Activated naive CD4-positive, alpha-beta T cell treated with anti-CD3 and anti-CD28 coated beads, Interleukin-2, amount 50 U/mL, for 72 hours (primary cell): ENCODE measurements at places on chromosomes 5 and 9. TPM values are rescaled to one million over a fixed set of nuclear protein-coding genes. Genes with fewer than 3 reads are reported as not detected.
A peak's percentile ranks its signal among the peaks of the same experiment; 100 is the strongest.

- DNase-seq, result no peak
Observed at GRCh38 chr9:15113288-15113687, 193.7 kb downstream of the TTC39B start.

DNA sequence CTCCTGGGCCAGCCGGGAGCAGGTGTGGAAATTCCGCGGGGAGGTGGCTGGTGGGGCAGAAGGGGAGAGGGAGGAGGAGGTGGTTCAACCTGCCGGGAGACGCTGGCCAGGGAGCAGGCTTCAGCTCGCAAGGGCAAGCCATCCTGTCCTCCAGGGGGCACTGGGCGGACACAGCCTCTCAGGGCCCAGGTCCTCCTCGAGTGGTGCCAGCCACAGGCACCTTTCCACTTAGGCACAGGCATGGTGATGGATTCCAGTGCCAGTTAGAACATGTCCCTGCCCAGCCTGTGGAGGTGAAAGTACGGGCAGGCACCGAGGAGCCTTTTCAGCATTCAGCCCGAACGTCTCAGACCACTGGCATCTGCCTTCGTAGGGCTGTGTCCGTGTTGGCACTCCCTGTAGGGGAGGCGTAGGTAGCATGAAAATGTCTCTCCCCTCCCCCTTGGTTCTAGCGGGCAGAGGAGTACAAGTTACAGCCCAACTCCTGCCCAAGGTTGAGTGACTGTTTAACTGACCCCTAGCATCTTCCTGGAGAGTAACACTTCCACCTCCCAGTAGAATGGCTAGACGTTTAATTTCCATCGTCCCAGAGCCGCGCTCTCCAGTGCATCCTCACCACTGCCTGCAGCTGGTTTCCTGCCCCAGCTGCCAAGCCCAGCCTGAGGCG lies 48.9 kb downstream of the DAB2IP start:
- DNase-seq, result no peak

- no peak for DNase-seq
Observed at GRCh38 chr9:33416996-33417395, 14.6 kb upstream of the AQP7 start.

- DNase-seq, result no peak
Observed at GRCh38 chr9:133897675-133898074, 94.4 kb downstream of the VAV2 start.

DNA sequence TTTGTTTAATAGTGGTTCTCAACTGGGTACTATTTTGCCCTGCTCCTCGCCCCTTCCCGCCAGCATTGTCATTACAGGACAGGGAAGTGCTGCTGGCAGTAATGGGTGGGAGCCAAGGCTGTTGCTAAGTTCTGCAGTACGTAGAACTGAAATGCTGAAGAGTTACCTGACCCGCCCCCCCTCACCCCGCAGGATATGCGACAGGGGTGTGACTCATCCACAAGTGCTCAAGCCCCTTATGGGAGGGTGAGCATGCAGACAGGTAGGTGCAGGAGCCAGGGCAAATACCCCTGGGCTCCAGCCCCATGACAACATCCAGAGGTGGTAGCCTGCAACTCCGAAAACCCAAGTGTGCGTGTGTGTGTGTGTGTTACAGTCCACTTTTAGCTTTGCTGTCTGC lies 35.7 kb downstream of the LRRC70 start:
- DNase-seq, result no peak

GRCh38 chr5:71533615-71534014 lies 53.5 kb upstream of the MCCC2 start:
- no peak for DNase-seq

DNA sequence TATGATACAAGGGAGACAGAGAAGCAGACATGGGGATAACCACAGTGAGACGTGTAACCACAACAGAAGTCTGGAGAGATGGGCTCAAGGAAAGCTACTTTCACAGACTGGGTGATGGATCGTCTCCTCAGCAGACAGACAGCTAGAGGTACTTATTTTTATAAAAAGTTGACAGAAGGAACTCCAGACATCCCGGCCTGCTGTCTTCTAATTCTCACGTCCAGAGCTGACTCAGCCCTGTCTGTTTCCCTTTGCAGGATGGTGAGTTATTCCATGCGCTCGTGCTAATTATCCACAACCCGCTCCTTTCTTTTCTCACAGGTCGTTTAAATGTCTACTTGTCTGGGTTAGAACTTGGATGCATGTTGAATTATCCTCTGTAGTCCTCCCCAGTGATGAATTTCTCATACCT lies 304.5 kb downstream of the CWC27 start:
- DNase-seq, result no peak

- DNase-seq, result no peak
Observed at GRCh38 chr9:125674981-125675973, 31.7 kb downstream of the MAPKAP1 start.

DNA sequence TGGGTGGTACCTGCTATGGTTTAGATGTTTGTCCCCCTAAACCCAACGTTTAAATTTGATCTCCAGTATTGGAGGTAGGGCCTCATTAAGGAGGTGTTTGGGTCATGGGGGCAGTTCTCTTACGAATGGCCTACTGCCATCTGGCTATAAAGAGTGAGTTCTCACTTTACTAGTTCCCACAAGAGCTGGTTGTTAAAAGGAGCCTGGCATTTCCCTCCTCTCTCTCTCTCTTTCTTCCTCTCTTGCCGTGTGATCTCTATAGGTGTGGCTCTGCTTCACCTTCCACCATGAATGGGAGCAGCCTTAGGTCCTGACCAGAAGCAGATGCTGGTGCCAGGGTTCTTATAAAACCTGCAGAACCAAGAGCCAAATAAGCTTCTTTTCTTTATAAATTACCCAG lies 193.2 kb upstream of the CDH6 start:
- DNase-seq, result no peak

DNA sequence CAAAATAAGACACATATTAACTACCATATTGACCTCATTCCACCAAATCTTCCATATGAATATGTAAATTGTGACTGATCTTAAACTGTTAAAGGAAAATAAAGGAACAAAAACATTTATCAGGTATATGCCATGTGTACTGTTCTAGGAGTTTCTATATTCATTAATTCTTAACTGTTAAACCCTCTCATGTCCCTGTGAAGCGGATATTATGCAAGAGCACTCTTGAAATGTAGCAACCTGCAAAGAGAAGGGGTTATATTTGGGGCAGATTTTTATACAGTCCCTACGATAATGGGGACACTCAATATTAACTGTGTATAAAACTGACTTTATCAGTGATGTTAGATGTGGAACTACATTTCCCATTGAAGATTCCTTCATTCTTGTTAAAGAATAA lies 184.9 kb upstream of the OR13F1 start:
- no peak for DNase-seq

DNA sequence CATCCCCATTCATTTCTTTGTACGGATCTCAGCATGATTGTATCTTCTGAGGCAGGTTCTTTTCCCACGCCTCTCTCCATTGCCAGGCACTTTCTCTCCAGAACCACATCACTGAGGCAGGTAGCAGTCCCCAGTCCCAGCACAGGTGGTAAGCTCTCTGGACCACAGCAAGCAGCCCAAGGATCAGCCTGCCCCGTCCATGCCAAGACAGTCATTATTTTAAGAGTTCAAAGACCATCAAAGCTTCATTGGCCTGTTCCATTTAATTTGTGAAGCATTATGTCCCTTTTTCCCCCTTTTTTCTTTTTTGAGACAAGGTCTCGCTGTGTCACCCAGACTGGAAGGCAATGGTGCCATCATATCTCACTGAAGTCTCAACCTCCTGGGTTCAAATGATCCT lies 171.7 kb downstream of the AUH start:
- DNase-seq, result no peak

DNA sequence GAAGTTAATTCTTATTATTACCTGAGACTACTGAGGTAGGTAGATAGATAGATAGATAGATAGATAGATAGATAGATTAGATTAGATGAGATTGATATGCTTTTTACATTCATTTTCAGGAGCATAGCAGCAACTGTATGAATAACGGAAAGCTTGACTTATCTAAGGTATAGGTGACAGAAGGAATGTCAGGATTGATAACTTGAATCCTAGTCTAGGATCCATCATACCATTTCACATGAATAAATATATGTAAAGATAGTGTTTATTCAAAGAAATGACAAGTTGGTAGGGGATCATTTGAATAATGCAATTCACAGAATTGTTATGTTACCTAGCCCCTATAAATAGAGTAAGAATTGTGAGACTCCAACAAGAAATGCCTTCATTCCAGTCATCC lies 1008.2 kb downstream of the CDH12 start:
- DNase-seq, result no peak

DNA sequence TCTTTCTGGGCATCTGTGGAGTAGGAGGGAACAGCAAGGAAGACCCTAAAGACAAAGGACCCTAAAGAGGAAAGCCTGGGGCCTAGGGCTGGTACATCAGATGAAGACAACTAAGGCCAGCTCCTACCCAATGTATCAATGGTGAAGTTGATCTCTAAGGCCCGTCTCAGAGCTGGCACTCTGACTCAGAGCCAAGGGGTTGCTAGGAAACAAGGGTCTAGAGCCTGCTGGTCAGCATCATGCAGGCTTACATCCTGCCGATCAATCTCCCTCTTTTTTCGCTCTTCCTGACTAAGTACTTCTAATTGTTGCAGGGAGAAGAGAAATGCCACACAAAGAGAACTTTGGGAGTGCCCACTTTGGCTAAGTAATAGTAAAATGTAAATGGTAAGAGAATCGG lies 26.2 kb downstream of the TRIM32 start:
- no peak for DNase-seq

DNA sequence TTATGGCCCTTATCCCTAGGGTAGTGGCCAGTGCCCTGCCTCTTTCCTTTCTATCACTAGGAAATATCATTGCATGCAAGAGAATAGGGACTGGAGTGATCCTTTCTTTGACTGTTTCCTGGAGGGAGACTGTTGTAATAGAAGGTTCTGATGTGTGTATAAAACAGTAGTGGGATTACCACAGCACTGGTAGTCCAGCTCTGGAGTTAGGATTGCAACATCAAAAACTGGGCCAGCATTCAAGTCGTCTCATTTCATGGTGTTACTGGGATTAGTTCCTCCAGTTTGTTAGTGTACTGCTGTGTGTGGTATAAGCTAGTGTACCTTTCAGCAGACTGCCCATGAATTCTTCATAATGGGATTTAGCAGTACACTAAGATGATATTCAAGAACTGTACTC lies 45.8 kb downstream of the KIAA1958 start:
- no peak for DNase-seq

DNA sequence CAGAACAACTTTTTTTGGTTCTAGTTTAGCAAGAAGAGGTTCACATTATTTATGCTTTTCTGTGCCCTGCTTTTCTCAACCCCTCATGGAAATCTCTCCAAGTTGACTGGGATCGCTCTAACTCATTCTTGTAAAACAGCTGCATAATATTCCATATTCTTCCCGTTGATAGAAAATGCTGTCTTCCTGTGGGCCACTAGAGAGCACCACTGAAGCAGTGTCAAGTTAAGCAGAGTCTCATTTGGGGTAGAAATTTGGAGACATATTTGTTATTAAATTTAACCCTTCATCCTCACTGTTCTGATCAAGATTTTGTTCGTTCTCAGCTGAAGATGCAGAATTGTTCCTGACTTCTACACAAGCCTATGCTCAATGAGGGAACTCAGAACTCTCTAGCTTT lies 140.1 kb downstream of the CEMIP2 start:
- DNase-seq, result no peak

DNA sequence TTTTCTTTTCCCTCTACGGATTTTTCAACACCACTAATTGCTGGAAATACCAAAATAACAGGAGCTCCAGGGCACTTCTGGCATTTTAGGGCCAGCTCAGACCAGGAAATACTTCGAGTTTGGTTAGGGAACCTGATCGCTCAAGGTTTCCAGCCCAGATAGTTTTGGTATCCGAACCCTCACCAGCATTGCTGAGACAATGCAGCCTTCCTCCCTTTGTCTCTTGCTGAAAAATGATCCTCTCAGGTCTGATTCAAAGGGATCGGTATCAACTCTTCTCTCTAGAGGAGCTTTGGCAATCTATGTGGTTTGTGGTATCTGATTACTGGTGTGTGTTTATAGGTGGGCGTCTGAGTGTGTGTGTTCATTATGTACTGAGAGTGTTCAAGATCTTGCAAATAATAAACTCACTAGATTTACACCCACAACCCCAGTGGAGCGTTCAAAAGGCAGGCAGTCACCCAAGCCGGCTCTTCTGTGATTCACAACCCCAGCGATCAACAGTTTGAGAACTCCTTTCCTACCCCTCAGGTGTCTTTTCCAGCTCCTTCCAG lies 122.8 kb upstream of the EGFLAM start:
- DNase-seq, result no peak

DNA sequence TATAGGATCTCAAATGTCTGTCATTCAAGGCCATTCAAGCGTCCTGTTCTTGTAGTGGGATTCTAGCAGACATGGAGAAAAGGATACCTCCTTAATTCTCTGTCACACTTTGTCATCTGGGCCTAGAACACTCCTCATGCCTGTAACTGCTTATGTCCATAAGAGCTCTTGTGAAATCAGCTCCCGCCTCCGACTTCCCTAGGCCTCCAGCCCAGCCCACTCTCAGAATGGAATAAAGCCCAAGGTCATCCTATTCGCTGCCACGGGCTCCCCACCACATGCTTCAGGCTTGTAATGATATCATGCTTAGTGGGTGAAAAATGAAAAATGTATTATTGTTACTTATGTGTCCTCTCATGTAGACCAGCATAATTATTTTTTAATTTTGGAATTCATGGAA lies 632.5 kb downstream of the ISL1 start:
- DNase-seq, result no peak

DNA sequence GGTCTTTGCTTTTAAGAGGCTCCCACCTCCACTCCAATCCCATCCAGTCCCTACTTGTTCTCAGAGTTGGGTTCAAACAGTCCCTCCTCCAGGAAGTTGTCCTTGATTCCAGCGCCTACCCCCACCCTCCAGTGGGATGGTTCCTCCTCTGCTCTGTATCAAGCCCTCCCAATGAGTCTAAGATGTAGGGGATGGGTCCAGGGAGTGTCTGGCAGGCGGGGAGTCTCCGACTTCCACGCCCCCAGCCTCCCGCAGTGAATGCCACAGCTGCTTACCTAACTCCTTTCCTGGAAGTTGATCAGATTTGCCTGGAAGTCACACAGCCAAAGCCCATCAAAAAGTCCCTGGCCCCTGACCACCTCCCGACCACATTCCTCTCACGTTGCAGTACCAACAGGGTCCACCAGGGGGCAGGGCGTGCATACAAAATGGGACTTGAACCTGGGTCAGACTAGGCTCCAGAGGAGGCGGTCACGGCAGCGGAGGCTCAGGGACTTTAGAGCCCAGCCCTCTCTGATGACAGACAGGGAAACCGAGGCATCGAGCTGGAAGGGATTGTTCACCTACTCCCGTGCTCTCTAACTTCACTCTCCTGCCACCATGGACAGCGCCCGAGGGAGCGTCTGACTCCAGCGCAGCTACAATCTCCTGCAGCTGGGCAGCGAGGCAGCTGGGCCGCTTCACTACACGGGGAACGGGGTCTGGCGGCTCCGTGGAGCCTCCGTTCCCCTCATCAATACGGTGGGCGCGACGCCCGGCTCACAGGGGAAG lies 25.0 kb upstream of the TDRD7 start:
- peak; percentile 90 for DNase-seq

- no peak for DNase-seq
Observed at GRCh38 chr9:16824545-16825330, 45.7 kb downstream of the BNC2 start.

- DNase-seq, result no peak
Observed at GRCh38 chr5:116320486-116320885, 235.7 kb downstream of the COMMD10 start.

The SNX2 gene
- 38.8 TPM for total RNA-seq

The PELO gene
- total RNA-seq, result 23.0 TPM

The RNF44 gene
- 136 TPM for total RNA-seq

The CCL19 gene
- not detected for total RNA-seq

The CACNA1B gene
- total RNA-seq, result 0.04 TPM

The ANKRD31 gene
- 0.34 TPM for total RNA-seq

The GFI1B gene
- 0.48 TPM for total RNA-seq

The MAP1B gene
- 0.18 TPM for total RNA-seq

The EIF4EBP3 gene
- total RNA-seq, result 14.8 TPM

The FOXD4 gene
- total RNA-seq, result not detected

The IFNA13 gene
- not detected for total RNA-seq

The GDNF gene
- not detected for total RNA-seq
